ENCODE measurements at places on chromosomes 1 and 21. TPM values are rescaled to one million over a fixed set of nuclear protein-coding genes. Genes with fewer than 3 reads are reported as not detected.

- no peak overlapping the region for H3K4me3 ChIP-seq
- H3K27me3 ChIP-seq = peaks cover 2% of the 10 kb centered on the region
- no peaks in the 10 kb centered on the region for H3K4me1 ChIP-seq
- no peaks in the 10 kb centered on the region for H3K36me3 ChIP-seq
These were observed 36.9 kb downstream of the MYOM3 start for GRCh38 chr1:24074817-24075589.

DNA sequence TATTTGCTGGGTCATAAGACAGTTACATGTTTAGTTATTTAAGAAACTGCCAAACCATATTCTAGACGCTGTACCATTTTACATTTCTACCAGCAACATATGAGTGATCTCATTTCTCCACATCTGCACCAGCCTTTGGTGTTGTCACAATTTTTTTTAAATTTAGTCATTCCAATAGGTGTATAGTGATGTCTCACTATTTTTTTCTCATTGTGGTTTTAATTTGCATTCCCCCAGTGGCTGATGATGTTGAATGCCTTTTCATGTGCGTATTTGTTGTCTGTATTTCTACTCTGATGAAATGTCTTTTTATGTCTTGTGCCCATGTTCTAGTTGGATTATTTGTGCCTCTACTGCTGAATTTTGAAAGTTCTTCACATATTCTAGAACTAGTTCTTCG lies 38.4 kb downstream of the NFASC start:
- DNase-seq = no peak
- no peaks in the 10 kb centered on the region for H3K27me3 ChIP-seq
- no peak overlapping the region for H3K4me3 ChIP-seq
- no peaks in the 10 kb centered on the region for H3K4me1 ChIP-seq

DNA sequence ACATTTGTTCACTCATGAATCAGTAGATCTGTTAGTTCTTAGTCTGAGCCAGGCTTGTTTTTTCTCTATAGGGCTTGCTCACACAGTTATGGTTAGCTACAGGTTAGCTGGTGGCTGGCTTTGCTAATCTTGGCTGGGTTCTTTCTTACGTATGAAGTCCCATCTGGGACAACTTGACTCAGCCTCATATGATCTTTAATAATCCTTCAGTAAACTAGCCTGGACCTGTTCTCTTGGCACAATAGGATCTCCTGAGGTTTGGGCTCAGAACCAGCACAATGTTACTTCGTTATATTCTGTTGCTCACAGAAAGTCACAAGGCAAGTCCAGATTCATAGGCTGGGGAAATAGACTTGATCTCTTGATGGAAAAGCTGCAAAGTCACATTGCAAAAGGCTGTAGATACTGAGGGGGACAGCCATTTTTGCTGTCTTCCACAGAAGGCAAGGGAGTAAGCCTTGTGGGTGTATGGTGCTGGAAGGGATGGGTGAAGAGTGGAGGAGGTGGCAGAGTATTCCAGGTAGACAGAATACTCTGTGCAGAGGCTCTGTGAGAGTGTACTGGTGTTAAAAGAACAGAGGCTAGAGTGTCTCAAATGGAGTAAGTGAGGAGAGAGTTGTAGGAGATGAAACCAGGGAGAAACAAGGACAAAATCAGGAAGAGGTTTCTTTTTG lies 24.4 kb downstream of the EFCAB7 start:
- H3K4me1 ChIP-seq = no peaks in the 10 kb centered on the region
- no peaks in the 10 kb centered on the region for H3K36me3 ChIP-seq
- no peak for DNase-seq

DNA sequence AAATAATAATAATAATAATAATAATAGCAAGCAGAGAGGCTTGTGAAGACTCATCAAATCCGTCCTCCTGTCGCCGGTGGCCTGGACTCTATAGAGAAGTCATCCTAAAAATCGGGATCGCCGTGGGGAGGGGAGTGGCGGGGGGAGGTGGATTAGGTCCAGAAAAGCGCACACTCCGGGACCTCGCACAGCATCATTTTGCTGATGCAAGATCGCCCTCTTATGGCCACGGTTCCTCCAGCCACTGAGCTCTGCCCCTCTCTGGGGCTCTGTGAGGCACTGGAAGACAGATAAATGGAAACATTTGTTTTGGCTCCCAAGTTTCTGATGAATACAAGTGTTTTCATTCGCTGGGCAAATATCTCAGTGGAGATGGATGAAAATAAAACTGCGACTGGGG lies 612.0 kb downstream of the MATN1 start:
- no peaks in the 10 kb centered on the region for H3K4me1 ChIP-seq
- DNase-seq = peak; percentile 56
- H3K27ac ChIP-seq = no peak overlapping the region
- no peak overlapping the region for H3K4me3 ChIP-seq
- peaks cover 69% of the 10 kb centered on the region for H3K27me3 ChIP-seq
- no peaks in the 10 kb centered on the region for H3K36me3 ChIP-seq

GRCh38 chr1:165257969-165258459 lies 98.5 kb downstream of the LMX1A start:
- H3K27me3 ChIP-seq = no peaks in the 10 kb centered on the region
- no peaks in the 10 kb centered on the region for H3K36me3 ChIP-seq
- H3K4me1 ChIP-seq = no peaks in the 10 kb centered on the region
- no peak overlapping the region for H3K4me3 ChIP-seq
- DNase-seq = no peak

The MAP1LC3C gene
- polyA plus RNA-seq = 0.85 TPM

DNA sequence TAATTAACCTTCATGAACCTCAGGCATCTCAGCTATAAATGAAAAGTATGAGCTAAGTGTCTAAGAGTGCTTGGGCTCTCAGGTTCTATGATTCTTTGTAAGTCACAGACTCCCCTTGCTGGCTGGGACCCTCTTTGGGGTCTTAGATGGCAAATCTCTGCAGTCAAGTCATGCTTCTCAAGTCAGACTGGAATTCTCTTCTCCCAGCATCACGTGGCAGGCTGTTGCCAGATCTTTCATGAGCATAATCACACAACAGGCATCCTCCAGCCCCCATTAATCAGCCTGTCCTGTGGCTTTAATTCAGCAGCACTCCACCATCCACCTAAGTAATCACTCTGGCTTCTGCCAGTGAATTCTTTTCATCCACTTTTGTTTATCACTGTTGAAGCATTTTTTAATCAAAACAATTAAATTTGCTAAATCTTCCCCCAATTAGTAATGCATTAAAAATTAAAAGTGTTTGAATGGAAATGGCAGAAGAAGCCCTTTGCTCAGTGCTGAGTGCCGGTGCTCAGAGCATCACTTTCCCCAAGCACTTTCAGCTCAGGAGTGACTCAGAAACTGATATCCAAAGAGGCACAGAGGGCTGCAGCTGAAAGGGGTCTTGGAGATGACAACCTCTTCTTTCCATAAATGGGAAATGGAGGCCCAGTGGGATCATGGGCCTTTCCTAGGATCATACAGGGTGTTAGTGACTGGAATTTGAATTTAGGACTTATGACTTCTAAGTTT lies 50.2 kb downstream of the C8A start:
- no peak for DNase-seq
- H3K27ac ChIP-seq = no peak overlapping the region
- no peak overlapping the region for H3K4me3 ChIP-seq
- H3K27me3 ChIP-seq = no peaks in the 10 kb centered on the region

All from left lung (tissue), 14 donors.